Stimulated activated CD8-positive, alpha-beta memory T cell treated with anti-CD3 and anti-CD28 coated beads, Interleukin-12 subunit alpha, Interleukin-12 subunit beta, amount 100 ng/mL, for 1 hour (primary cell): ENCODE measurements at places on chromosomes 4 and X.

DNA sequence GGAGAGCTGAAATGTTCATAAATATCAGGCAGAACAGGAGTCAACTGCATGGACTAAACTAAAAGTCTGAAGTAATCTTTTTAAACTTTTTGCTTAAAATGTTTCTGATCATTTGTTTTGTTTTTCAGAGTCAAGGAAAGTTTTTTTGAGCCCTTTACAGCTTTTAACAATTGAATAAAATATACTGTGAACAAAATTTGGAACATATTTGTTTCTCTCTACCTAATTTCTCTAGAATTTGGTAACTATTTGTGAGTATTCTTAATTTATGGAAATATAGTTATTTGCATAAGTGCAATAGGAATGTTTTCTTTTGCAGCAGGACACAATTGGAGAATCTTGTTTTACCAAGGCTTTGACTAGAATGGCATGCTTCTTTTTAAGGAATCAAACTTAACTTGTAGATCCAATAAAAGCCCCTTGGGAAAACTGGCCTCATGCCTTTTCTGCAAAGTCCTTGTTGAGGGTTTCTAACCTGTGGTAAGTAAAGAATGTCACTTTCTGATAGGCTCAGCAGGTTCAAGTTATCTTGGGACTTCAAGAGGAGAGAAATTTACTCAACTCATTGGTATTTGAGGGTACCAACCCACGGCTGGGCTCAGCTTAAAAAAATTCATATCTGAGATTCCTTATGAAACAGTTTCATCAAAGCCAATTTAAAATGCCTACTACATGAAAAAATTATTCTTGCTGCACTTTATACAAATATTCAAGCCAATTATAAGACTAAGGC, 91.5 kb downstream of the UPRT start:
- no peak for DNase-seq

DNA sequence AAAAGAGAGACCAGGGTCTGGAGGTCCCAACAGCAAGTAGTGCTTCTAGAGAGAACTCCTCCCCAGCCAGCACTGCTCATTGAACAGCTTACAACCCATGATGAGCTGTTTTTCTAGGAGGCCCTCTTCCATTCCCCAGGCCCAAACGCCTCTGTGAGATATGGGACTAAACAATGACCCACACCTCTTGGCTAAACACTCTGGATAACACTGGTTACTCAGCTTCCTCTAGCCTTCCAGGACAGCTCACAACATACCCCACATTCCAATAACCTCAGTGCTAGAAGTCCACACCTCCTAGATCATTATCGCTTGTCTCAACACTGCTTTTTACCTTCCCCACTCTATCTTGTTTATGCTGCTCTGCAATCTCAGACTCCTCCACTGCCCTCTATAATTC, 35.4 kb upstream of the PGRMC2 start:
- no peak for DNase-seq

GRCh38 chr4:28176942-28177341, 1316.3 kb downstream of the STIM2 start:
- no peak for DNase-seq

DNA sequence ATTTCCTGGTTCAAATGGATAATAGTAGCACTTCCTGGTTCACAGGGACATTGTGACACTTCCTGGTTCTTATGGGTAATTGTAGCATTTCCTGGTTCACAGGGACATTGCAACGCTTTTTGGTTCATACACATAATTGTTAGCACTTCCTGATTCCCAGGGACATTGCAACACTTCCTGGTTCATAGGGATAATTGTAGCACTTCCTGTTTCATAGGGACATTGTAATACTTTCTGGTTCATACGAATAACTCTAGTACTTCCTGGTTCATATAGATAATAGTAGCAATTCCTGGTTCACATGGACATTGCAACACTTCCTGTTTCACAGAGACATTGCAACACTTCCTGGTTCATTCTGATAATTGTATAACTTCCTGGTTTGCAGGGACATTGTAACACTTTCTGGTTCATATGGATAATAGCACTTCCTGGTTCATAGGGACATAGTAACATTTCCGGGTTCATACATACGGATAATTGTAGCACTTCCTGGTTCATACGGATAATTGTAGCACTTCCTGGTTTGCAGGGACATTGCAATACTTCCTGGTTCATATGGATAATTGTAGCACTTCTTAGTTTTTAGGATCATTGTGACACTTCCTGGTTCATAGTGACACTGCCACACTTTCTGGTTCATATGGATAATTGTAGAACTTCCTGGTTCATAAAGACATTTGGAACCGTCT, 61.6 kb upstream of the CD99 start:
- DNase-seq: no peak

DNA sequence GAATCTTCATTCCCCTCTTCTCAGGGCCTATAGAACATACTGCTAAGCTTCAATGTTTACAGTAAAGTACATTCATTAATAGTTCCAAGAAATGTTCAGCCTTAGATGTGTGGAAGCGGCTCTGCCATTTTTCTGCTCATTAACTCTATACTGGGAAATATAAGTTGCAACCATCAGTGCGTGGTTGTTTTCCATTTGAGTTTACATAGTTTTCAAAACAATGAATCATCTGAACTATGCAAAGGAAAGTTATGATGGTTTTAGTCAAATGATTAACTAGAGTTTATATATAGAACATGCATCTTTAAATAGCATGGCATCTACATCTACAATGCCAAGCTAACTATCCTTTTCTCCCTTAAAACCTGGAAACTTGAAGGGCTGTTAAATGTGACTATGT, 29.6 kb downstream of the LEF1 start:
- no peak for DNase-seq
